ENCODE measurements at places on chromosomes 7 and 10.

DNA sequence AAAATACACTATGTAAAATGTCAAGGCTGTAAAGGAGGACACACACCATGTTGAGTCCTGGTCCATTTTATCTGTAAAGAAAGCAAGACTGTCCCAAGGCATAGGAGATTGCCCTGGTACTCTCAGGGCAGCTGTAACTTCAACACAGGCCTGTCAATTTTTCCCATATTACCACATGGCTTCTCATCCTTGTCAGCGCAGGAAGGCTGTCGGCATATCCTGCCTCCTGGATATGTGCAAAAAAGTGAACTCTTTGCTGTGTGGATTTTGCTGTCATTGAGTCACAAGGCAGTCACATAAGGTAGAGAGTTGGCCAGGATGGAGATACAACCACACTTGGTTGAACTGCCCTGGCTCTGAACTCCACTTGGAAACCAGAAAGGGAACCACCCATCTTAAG is 8.7 kb downstream of the DUSP5 start:
- no peak for DNase-seq

DNA sequence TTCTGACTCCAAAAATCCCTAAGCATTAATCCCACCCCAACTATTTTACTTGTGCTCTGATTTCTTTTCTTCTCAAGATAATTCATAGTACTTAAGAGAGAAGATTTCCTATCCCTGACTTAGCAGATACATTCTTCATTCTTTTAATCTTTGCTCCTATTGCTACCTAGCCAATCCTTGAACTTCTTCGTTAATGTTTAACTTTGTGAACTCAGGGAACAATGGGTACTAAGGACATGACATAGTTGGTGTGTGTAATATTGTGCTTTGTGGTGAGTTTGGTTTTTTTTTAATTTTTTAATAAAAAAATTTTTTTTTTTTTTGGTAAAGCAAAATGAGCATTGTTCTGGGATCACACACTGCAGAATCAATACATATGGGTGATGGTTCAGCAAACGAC is 166.2 kb downstream of the CHCHD3 start:
- DNase-seq: no peak

DNA sequence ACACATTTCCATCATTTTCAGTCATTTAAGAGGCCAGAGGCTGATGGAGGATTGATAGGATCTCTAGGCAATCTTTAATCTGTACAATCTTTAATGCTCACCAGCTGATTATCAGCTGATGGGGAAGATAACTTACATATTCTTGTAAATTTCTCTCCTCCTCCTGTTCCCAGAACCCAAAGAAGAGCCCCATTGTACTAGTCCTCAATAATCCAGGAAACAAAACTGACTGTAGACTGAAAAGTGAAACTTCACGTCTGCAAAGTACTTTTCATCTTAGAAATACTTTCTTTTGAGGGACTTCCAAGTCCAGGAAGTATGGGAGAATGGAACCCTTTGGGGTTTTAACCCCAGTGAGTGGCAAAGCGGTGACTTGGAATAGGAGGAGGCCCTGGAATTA is 283.3 kb downstream of the FRMD4A start:
- no peak for DNase-seq

DNA sequence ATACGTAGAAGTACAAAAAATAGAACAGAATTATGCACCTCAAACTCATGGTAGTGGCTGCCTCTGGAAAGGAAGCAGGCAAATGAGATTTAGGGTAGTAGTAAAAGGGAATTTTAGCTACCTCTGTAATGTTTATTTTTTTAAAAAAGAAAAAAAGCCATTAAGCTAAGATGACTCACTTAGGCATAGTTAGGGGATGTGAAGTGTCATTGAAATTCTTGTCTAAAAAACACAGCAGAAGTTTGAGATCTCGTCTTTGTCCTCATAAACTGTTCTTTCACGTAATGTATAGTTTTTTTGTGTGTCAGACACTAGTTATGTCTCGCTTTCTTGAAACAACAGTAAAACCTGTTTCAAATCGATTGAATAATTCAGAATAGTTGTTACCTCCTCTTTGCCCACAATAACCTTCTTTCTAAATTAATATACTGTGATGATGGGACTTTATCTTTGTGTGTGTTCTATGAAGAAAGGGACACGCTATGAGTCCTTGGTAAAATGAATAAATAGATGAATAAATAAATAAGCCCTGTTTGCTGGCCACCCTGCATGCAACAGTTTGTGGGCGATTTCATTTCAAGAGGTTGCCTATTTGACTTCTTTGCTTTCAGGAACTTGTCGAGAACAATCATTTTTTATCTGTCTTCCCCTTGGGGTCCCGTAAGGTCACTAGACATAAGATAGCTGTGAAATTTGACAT is 14.5 kb upstream of the FBXW4 start:
- no peak for DNase-seq

DNA sequence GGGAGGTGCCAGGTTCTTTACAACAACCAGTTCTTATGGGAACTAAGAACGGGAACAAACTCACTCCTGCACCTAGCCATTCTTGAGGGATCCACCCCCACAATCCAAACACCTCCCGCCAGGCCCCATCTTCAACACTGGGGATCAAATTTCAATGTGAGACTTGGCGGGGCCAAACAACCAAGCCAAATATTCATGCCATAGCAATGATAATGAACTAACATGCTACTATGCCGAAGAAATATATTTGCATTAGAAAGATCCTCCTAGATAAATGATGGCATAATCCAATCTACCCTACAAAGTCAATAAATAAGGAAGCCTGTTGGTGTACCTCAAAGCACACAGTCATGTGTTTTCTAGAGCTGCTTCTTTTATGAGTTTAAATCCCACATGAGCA is 57.6 kb downstream of the CCDC71L start:
- no peak for DNase-seq

DNA sequence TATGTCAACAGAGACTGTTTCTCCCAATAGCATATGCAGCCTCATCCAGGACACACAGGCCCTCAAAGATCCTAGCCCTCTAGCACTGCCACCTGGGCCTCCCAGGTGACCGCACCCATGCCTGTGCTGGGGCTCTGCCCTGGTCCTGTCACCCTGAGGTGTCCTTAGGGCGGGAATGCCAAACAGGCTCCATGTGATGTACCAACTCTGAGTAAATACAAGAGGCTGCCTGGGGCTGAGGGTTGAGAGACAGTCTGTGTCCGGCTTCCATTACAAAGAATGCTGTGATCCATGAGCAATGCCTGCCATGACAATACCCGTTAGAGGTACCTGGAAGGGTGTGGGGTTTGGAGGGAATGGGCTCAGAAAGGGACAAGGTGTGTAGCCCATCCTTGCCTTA is 83.0 kb upstream of the KAT6B start:
- DNase-seq: no peak
